ENCODE measurements at places on chromosomes 2 and 18. TPM values are rescaled to one million over a fixed set of nuclear protein-coding genes. Genes with fewer than 3 reads are reported as not detected.

DNA sequence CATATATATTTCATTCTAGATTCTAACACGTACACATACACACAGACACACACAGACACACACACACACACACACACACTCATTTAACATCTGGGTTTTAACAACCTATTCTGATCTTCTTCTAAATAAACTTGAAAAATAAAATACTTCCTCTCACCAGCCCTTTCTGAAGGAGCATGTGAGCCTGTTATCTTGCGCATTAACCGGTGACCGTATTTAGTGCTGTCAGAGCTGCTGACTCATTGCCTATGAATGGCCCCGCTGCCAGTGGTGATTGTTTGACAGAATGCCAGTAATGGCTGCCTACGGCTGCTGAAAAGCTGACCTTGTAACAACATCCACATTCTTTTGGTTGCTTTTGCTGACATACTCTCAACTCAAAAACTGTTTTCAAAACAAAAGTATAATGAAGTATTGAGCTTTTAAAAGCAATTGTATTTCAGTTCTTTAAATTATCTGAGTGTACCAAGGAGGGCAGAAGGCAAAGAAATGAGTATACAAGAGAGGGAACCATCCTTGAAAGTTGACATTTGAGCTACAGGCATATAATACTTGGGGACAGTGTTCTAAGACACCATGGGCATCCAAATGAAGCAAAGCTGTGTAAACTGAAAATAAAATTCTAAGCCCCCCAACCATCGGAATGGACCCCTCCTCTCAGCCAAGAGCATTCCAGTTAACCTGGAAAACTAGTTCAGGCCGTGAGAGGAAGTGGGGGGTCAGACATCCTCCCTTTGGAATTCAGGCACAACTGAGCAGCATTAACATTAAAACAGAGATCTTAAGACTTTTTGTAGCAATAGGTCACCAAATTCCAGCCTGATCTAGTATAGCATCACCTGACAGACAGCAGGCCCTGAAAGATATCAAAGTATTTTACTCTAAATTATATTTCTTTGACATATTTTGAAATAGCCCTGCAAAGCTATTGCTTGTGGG is 50.2 kb upstream of the DTNA start:
- DNase-seq: peak; percentile 94

Gene STPG4
- total RNA-seq: not detected

GRCh38 chr2:127498386-127498785 is 27.9 kb downstream of the IWS1 start:
- DNase-seq: no peak

GRCh38 chr2:78861546-78861945 is 164.0 kb upstream of the REG3G start:
- DNase-seq: no peak

GRCh38 chr18:25495606-25496005 is 143.6 kb upstream of the ZNF521 start:
- DNase-seq: no peak

GRCh38 chr2:5690718-5691220 is 1.4 kb upstream of the SOX11 start:
- no peak for DNase-seq

Gene LINC00305
- total RNA-seq: not detected

Gene KCNJ3
- total RNA-seq: 0.42 TPM

Gene CLHC1
- total RNA-seq: 13.1 TPM

Gene CNTNAP5
- not detected for total RNA-seq

Gene SULT1C2
- total RNA-seq: not detected

Gene NCK2
- total RNA-seq: 59.7 TPM

DNA sequence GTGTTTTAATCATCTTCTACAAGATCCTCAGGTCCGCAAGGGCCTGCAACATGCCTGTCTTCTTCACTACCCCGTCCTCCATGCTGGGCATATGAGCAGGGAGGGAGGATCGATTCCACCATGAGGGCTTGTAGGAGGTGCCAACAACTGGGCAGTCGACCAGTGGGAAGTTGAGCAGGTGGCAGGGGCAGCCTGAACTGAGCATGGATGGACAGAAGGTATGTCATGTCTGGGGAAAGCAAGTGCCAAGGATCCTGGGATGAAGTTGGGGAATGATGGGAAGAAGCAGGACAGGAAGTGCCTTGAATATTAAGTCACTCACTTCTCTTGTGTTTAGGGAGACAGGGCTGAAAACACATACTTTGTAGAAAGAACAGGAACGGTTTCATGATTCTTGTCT is 44.7 kb downstream of the CTIF start:
- DNase-seq: no peak

Gene CYTIP
- total RNA-seq: 5.3 TPM

DNA sequence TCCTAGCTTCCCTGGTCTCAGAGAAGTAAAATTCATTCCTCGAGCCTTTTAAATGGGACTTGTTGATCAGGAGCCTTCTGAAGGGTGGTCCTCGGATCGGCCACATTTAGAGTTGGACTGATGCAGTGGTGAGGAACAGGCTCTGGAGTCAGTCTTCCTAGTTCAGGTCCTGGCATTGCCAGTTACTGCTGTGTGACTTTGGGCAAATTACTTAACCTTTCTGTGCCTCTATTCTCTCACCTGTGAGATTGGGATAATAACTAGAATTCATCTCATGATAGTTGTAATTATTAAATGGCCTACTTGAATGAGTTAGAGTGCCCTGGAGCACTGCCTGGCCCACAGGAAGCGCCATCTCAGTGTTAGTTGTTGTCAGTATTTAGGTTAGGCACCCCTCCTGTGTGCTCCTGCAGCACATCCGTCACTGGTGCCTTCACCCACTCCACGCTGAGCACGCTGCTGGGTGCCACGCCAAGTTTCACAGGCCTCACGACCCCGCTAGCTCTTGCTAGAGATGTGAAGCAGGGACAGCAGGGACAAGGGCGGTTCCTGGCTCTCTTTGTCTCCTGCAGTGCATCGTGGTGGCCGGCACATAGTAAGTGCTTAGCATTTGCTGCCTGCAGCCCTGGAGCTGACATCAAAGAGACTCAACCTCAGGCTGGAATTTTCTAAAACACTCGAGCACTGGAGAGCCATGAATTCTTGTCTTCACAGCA is 122.9 kb downstream of the FAM210A start:
- DNase-seq: peak; percentile 50

GRCh38 chr2:82124629-82125028 is 1820.1 kb upstream of the LRRTM1 start:
- DNase-seq: no peak

Gene IL36G
- total RNA-seq: 24.7 TPM

GRCh38 chr2:179594268-179595112 is 266.9 kb downstream of the ZNF385B start:
- no peak for DNase-seq
